ENCODE measurements at places on chromosomes 2 and 18.

- DNase-seq, result peak; percentile 62
Measured at GRCh38 chr2:68715353-68716041, 19.1 kb upstream of the ARHGAP25 start.

GRCh38 chr18:13973061-13973575 is 57.8 kb upstream of the MC2R start:
- no peak for DNase-seq

- no peak for DNase-seq
Measured at GRCh38 chr18:57975805-57976204, 68.2 kb upstream of the NEDD4L start.

DNA sequence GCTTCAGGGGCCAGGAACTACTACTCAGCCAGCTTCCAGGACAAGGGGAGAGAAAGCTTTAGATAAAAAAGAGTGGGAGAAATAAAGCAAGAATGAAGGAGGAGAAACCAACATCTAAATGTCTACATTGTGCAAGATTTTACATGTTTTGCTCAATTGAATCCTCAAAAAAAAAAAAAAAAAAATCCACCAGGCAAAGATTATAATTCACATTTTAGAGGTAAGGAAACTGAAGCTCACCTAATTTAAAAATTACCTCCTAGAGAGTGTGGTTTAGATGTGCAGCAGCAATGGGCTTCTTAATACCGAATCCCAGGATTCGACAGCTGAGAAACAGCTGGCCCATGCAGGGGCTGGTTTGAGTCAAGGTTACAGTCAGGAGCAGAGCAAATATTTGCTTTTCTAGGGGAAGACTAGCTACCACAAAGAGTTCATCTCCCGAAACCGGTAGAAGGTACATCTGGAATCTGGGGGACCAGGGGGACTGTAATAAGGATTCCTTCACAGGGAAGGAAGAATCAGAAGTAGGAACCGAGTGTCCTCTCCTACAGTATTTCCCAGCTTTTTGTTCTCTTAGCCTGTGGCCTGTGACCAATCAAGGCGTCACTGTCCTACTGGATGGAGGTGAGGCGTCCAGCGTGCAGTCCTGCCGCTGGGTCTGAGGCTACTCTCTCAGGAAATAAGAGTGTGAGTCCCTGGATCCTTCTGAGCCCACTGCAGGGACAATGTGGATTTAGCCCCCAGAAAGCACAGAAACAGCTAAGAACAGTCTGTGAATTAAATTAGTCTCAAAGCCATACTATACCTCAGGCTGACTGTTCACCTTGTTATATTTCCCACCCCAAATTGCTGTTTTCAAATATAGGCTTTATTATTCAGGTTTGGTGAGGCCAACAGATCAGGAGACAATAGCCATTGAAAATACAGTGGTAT is 42.3 kb downstream of the IL1R2 start:
- DNase-seq, result no peak

DNA sequence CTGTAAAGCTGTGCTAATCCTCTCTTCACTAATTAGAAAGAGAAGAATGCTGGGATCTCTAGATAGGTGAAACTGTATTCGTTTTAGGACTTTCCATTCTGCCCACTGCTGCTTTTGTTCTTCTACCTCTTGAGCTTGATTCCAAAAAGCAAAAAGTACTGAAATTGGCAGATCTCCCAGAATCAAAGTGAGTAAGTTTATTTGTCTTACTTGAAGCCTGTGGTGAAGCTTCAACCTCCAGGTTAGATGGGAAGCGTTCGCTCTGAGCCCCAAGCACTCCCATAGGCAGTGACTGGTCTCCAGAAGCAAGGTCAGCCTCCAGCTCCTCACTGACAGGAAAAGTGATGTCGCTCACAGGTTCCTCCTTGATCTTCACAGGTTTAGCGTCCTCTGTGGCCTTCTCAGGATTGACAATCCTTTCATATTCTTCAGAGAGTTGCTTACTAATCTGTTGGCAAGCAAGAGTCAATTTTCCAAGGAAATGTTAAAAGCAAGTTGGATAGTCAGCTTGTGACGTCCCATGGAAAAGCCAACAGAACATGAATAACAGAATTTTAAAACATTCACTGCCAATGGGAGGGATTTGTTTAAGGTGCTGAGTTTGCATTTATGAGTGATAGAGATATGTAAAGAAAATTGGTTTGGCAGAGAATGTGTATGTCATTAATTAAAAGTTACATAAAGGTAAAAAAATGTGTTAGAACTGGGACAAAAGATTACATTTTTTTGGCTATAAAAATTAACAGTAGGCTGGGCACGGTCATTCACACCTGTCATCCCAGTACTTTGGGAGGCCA is 8.1 kb downstream of the SUPT7L start:
- DNase-seq, result no peak

GRCh38 chr2:20291106-20291564 is 59.5 kb downstream of the PUM2 start:
- DNase-seq, result no peak

DNA sequence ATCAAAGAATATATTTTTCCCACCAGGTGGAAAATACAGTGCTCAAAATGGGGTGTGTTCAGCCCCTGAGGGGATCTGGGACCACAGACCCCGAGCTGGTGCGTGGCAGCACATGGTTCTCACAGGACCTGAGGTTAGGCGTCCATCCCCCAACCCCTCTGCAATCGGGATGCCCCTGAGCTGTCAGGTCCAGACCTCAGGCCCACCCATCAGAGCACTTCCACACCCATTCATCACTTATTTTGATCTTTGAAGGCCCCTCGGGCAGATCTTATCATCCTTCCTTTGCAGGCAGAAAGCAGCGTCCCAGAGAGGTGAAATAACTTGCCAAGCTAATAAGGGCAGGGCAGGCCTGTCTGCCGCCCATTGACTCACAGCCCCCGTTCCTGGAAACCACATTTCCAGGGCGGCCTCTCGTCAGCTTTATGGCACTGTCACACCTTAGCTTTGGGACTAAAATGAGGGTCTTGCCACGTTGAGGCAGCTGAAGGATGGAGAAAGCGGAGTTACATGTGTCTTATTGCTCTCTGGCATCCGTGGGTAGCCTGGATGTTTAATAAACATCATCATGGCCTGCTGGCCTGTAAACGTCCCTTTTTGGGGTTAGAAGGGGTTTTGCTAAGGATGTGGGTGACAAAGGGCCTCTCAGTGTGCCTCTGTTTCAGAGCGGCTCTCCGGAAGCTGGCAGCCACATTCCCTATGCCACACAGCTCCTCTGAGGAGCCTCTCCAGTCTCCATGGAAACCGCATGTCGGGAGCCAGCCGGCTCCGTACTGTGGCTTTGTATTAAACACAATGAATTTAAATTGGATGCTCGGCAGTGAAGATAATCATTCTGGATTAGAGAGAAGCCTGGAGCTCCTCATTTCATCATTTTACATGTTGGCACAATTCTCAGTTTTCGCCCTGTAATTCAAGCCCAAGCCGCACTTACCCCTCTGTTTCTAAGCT is 58.3 kb upstream of the MAPRE3 start:
- DNase-seq, result no peak

- DNase-seq, result peak; percentile 61
Measured at GRCh38 chr18:32048507-32049091, 30.0 kb downstream of the RNF125 start.

DNA sequence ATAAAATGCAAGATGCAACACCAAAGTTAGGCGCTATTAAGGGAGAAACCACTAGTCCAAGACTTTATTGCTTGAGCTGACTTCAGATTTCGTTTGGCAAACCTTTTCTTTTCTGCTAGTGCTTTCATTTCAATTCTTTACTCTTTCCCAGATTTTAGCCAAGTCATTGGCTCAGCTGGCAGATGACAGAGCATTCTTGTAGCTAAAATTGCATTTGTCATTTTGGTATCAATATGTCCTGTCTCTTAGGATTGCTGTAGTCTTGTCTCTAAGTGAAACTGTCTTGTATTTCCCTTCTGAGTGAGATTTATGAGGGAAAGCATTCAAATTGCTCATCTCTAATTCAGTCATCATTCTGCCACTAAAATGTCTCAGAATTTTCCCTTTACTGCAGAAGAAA is 335.1 kb downstream of the METTL4 start:
- no peak for DNase-seq

DNA sequence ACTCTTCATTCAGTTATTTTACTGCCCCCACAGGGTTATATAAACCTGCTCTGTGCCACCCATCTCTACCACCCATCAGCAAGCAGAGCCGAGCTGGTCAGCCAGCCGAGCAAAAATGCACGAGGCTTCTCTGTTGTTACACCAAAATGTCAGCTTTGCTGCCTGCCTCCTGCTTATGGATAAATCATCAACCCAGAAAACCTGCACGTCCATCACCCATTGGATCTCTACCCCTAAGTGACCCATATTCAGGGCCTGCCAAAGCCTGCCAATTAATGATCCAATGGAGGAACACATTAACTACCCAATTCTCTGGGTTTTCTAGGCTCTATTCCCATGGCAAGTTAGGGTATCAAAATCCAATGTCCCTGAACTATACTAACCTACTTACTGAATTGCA is 365.5 kb upstream of the ACVR2A start:
- DNase-seq, result no peak

GRCh38 chr2:239238381-239238780 is 162.4 kb downstream of the HDAC4 start:
- no peak for DNase-seq

DNA sequence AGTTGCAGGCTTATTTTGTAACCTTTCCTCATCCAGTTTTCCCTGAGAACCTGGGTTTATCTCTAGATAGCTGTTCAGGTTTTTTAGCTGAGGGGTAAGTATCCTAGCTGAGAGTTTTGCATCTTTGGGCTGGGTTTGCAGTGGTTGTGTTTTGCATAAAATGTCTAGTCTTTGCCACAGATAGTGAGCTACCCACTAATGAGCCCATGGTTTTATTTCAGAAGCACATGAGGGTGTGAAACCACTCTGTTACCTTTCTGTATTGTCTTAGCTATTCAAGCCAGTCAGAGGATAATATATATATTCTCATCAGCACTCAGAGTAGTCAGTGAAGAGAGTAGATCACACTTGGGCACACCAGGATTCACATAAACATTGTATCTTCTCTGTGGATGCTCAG is 24.6 kb upstream of the TXNDC2 start:
- DNase-seq, result no peak

- no peak for DNase-seq
Measured at GRCh38 chr2:45583977-45584376, 27.1 kb downstream of the SRBD1 start.

DNA sequence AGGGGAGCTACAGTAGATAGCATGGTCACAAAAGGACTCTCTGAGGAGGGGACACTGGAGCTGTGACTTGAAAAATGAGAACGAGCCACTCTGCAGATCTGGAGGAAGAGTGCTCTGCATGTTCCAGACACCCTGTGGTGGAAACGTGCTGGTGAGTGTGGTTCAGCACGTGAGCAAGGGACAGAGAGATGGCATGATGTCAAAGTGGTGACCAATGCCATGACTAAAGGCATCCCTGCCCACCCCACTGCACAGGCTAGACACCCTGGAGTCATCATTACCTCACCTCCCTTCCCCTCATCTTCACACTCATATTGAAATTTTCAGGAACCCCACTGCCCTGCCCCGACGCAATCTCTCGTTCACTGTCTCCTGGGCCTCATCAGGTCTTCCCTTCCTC is 56.5 kb downstream of the SLC4A5 start:
- no peak for DNase-seq

DNA sequence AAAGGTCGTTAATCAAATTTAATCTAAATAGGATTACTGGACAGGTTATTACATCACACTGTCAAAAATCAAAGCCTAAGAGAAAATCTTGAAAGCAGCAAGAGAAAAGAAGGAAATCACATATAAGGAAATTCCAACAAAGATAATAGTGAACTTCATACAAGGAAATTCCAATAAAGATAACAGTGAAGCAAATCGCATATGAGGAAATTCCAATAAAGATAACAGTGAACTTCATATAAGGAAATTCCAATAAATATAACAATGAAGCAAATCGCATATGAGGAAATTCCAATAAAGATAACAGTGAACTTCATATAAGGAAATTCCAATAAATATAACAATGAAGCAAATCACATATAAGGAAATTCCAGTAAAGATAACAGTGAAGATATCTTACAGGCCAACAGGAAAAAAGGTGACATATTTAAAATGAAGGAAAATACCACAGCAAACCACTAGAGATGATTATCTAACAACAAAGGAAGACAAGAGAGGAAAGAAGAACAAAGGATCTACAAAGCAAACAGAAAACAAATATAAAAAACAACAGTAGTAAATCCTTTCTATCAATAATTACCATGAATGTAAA is 787.7 kb downstream of the CCDC85A start:
- no peak for DNase-seq

- DNase-seq, result no peak
Measured at GRCh38 chr2:207467716-207468347, 61.9 kb upstream of the CREB1 start.

GRCh38 chr2:96665083-96665569 is 22.6 kb downstream of the FER1L5 start:
- DNase-seq, result no peak

DNA sequence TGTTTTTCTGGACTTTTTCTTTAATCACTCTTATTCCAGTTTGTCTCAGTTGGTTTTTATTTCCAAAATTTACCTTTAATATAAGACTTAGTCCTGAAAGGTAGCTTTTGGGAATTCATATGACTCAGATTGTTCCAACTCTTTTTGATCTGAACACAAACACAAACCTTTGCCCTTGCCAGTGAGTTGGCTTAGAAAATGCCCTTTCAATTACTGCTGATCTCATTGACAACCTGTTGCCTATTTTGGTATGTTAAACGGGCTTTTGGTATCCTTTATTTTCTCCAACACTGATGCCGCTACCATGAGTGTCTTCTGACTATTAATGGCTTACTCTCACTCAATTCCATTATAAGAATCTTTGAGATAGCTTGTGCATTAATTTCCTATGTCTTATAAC is 143.4 kb downstream of the GULP1 start:
- DNase-seq, result no peak
